Chondrocyte (in vitro differentiated cells): ENCODE measurements at places on chromosomes 3 and 15. TPM values are rescaled to one million over a fixed set of nuclear protein-coding genes. Genes with fewer than 3 reads are reported as not detected.

DNA sequence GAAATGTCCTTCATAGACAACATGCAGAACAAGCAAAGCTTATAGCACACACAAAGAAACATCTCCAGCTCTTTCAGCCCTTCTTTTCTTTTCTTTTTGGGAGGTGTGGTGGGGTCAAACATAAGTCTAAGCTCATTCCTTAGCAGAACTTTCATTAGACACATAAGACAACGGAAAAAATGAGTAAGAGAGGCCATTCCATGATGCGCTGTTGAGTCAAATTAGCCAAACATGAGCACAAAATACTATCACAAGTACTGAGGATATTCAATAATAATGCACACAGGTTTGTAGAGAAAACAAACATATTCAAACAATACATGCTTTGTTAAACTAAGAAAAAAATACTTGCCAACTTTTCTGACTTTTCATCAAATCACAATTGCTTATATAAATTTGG, 83.0 kb downstream of the PLOD2 start:
- DNase-seq, result no peak

DNA sequence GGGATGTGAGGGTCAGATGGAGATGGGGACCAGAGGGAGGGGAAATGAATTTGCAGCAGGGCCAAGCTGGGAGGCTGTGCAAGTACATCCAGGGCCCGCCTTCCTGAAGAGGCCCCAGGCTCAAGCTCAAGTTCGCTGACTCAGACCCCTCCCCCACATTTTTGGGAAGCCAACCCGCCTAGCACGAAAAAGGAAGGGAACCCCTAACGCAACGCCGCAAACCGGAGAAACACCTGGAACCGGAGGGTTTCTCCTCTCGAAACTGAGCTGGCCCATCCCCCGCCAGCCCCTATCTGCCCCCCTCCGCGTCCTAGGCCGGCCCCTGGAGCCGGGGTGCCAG, 624 bp downstream of the AP3B2 start:
- DNase-seq, result no peak

- no peak for DNase-seq
These were observed 201.6 kb downstream of the FEZF2 start for GRCh38 chr3:62171789-62172188.

DNA sequence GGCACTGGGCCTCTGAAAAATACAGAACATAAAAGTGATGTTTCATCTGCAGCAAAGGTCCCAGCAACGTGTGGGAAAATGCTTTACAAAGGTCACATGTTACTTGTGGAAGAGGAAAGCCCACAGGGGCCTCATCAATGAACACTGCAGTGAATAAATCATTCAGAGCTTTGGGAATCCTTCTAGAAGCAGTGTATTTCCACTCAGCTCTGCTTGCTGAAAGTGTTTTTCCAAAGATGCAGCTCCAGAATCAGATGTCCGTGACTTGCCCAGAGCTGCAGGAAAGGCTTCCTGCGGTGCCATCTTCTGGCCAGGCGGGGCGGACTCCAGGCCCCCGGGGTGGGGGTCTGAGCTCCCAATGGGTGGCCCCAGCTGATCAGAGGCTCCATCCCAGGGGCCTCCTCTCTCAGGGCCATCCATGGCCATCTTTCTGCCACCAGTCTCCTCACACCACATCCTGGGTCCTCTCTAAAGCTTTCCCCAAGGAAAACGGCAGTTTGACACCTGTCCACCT, 81.5 kb downstream of the C3orf70 start:
- no peak for DNase-seq

- DNase-seq, result no peak
These were observed 31.6 kb upstream of the LRRC3B start for GRCh38 chr3:26590919-26591484.

CCDC191 gene
- 2.9 to 3.4 TPM (median 3.2 TPM) in 3 replicates for total RNA-seq

CYP1A2 gene
- not detected in 3 replicates for total RNA-seq

- no peak for DNase-seq
These were observed 121.1 kb downstream of the ADAM10 start for GRCh38 chr15:58628206-58628947.

GRCh38 chr3:71030748-71031147, 552.8 kb downstream of the FOXP1 start:
- DNase-seq, result no peak

DNA sequence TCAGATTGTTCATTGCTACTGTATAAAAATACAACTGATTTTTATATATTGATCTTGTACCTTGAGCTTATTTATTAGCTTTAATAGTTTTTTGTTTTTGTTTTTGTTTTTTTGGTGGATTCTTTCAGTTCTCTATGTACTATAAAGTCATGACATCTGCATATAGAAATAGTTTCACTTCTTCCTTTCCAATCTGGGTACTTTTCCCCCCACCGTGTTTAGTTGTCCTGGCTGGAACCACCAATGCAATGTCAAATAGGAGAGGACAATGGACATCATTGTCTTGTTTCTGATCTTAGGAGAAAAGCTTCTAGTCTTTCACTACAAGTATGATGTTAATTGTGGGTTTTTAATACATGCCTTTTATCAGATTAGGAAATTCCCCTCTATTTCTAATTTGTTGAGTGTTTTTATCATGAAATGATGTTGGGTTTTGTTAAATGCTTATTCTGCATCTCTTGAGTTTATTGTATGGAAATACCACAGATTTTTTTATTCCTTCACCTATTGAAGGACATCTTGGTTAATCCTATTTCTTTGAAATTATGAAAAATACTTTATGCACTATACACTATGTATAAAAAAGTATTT, 2.8 kb upstream of the XCR1 start:
- DNase-seq, result no peak

DNA sequence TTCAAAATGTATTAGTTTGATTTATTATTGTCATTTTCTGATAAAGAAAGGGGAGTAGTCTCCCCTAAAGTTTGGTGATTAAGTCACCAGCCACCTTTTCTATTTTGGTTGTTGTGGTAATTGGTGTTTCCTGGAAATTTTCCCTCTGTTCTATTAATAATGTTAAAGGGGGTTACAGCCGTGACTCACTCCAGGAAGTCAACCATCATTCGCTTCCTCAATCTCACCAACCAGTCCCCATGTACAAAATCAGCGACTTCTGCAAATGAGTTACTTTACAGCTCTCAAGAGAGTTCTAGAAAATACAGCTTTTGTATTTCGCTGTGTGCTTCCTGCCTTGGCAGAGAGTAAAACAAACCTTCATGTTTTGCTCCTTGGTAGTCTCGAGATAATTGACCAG, 285.1 kb downstream of the LPP start:
- no peak for DNase-seq

SI gene
- not detected in 3 replicates for total RNA-seq

GRCh38 chr15:89177633-89178306, 43.6 kb downstream of the RLBP1 start:
- DNase-seq, result no peak

- no peak for DNase-seq
These were observed 643.0 kb downstream of the TBL1XR1 start for GRCh38 chr3:176554264-176554663.

DNA sequence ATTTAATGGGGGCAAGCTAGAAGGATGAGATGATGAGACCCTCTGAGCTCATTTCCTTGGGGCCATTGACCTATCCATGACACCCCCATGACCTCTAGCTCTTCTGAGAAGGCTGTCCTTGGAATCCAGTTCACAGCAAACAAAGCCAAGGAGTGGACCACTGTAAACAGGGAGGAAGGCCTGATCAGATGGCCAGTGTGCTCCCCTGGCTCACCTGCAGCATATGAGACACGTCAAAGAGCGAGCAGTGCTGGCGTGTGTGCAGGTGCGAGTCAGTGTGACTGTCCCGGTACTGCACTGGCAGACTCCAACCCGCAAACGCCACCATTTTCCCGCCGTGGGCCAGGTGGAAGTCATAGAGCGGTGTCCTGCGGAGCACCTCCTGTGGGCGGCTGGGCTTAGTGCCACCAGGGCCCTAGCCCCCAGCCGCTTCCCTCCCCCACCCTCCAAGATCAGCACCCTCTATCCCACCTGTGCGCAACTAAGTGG, 339 bp downstream of the AMT start:
- no peak for DNase-seq

GRCh38 chr3:56629047-56629446, 54.0 kb downstream of the TASOR start:
- DNase-seq, result no peak

- no peak for DNase-seq
These were observed 93.7 kb upstream of the MBNL1 start for GRCh38 chr3:152174876-152175527.

UQCC5 gene
- 13.7 to 30.4 TPM (median 16.9 TPM) in 3 replicates for total RNA-seq

KLF13 gene
- total RNA-seq, result 54.2 to 59.1 TPM (median 58.4 TPM) in 3 replicates

DNA sequence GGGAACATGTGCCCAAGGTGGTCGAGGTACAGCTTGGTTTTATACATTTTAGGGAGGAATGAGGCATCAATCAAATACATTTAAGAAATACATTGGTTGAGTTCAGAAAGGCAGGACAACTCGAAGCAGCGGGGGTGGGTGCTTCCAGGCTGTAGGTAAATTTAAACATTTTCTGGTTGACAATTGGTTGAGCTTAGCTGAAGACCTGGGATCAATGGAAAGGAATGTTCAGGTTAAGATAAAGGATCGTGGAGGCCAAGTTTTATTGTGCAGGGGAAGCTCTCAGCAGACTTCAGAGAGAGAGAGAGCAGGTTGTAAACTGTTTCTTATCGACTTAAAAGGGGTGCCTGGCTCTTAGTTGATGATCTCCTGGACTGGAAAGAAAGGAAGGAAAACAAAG, 11.3 kb downstream of the CPN2 start:
- no peak for DNase-seq

METTL6 gene
- 16.8 to 19.7 TPM (median 19.7 TPM) in 3 replicates for total RNA-seq

ATOSA gene
- total RNA-seq, result 18.7 to 38.8 TPM (median 21.9 TPM) in 3 replicates

GRCh38 chr3:170909129-170909903, 879 bp upstream of the EIF5A2 start:
- DNase-seq, result no peak

ADCY5 gene
- total RNA-seq, result 8.0 to 28.6 TPM (median 10.5 TPM) in 3 replicates

- no peak for DNase-seq
These were observed 128.4 kb downstream of the ZBBX start for GRCh38 chr3:167251678-167252077.

GRCh38 chr3:158330870-158331269, 221.0 kb downstream of the RSRC1 start:
- DNase-seq, result no peak
